ENCODE measurements at places on chromosomes 5 and 9.
A peak's percentile ranks its signal among the peaks of the same experiment; 100 is the strongest.

DNA sequence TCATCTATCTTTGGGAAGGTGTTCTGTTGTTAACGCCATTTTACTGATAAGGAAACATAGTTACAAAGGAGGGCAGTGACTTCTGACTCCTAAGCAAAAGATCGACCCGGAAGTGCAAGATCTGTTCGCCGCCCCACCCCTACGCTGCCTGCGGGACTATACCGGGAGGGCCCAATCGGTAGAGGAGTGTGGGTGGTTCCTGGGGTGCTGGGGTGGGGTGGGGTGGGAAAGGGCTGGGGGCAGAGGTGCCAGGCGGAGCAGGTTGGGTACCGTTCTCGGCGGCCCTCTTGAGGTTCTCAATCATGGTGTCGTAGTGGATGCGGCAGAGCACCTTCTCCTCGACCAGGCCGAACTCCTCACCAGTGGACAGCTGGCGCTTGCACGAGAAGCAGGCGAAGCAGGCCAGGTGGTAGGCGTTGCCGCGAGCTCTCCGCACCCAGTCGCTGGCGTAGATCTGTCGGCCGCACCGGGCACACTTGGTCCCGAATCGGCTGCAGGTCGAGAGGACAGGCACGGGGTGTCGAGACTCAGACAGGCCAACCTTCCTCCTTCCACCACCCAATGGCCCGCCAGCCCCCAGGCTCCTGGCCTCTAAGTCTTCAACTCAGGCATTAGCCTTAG is 11.8 kb downstream of the LHX6 start:
- no peak for DNase-seq

DNA sequence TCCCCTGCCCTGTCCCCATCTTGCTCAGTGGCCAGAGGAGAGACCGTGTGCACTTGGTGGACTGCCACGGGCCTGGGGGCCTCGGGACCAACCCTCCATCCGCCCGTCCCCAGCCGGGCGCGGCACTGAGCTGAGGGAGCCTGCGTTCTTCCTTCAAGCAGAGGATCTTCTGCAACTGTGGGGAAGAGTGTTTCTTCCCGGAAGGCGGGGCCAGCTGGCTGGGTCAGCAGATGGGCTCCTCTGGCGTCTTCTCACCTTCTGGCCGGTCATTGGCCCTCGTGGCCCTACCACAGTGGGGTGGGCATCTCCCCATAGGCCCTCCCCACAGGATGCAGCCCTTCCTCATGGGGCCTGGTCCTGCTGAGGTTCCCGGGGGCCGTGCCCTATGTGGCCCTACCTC is 17.4 kb downstream of the RXRA start:
- no peak for DNase-seq

DNA sequence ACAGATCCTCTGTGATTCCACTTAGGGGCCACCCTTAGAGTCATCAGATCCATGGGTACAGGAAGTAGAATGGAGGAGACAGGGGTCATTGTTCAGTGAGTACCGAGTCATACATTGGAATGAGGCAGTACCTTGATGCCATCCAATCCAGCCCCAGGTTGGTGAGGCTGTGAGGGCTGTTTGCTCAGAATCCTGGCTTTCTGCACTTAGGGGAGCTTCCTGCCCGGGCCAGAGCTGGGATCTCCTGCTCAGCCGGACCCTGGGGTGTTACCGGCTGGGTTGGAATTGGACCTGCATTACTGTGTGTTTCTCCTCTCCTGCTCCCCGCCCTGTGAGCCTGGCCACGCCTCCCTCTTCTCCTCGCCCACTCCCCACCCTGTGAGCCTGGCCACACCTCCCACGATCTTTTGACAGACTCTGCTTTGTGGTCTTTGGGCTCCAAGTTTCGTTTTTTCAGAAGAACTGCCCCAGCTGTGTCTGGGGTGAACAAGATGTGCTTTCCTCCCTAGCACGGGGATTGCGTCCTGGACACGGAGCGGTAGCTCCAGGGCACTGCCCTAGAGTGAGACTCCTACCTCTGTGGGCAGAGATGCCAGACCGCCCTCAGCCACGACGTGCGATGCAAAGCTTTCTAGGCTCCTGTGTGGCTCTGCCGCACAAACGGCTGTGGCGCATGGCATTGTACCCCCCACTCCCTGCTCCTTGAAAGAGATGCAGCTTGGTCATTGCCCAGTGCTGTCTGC is 15.4 kb downstream of the TRAF2 start:
- DNase-seq: peak; percentile 68

- DNase-seq: no peak
Observed at GRCh38 chr5:6715758-6716628, 2.8 kb downstream of the TENT4A start.

DNA sequence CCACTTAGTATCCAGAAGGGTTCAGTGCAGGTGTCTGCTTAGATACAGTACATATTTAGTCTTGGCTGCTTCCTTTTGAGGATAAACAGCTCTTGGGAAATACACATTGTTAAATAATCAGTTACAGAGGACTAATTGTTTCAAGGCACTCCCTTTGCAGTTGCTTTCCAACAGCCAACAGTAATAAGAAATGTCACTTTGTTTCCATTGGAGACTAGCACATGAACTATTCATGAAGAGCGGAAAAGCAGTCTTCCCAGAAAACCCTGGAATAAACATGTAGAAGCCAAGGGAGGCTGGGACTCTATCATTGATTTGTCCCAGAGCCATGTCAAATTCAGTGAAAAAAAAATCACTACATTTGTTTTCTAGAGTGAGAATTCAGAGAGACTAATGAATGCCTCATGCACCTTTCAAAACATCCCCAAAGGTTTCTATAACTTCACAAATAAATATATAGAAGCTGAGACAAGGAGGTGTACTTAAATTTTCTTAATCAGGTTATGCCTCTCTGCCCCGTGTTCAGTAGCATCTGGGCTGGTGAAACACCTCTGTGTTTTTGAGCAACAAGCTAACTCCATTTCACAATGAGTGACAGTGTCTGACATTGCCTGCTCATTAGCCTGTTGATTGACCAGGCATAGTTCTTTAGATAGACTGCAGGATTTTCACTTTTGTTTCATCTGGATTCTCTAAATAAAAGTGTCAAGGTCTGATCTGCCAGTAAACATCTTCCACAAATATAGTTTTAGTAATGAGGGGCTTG is 271.5 kb downstream of the ARRDC3 start:
- DNase-seq: no peak

- DNase-seq: no peak
Observed at GRCh38 chr5:167261309-167262100, 1029.9 kb upstream of the WWC1 start.

Data from stimulated activated naive CD8-positive, alpha-beta T cell treated with anti-CD3 and anti-CD28 coated beads, Interleukin-15, amount 100 ng/mL, for 72 hours (primary cell).